ENCODE measurements at places on chromosomes 1 and 21.

DNA sequence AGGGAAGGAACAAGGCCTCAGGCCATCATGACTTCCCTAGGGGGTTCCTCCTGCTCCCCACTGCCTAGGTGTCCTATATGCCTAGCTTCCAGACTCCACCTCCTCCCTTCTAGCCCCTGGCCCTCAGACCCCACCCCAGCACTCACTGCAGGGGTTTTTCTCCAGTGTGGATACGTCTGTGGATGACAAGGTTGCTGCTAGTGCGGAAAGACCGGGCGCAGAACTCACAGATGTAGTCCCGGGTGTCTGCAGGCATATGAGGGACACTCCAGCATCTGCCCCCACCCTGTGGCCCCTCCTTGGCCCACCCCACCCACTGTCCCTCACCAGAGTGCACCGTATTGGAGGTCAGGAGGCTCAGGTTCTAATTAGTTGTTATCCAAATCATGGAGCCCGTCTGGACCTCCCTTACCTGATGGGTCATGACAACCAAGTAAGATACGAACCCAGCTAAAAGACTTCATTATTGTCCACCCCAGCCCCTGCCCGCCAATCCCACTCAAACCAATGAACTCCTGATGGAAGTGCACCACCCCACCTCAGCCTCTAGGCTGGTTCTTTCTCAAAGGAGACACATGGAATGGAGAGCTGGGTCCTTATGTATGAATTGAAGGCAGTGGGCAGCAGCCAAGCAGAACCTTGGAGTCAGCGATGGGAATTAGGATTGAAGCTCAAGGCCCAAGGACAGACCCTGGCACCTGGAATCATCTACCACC lies 8.2 kb downstream of the ZNF692 start:
- DNase-seq: no peak

DNA sequence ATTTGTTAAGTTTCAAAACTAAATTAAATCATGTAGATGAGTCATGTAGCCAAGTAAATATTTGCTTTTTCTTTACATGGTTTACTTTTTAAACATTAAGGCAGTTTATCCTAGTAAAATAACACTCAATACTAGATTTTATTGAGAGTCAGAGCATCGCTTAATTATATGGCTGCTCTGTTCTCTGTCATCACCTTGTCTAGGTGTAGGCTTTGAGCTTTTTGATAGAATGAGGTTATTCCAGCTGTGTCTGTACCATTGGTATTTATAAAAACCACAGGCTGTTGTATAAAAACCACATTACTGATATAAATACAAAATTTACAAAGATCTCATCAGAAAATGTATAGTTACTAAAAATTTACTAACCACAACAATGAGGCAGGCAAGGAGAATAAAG lies 42.5 kb upstream of the GPR52 start:
- no peak for DNase-seq

GRCh38 chr1:234324821-234325220 lies 48.4 kb upstream of the COA6 start:
- DNase-seq: no peak

DNA sequence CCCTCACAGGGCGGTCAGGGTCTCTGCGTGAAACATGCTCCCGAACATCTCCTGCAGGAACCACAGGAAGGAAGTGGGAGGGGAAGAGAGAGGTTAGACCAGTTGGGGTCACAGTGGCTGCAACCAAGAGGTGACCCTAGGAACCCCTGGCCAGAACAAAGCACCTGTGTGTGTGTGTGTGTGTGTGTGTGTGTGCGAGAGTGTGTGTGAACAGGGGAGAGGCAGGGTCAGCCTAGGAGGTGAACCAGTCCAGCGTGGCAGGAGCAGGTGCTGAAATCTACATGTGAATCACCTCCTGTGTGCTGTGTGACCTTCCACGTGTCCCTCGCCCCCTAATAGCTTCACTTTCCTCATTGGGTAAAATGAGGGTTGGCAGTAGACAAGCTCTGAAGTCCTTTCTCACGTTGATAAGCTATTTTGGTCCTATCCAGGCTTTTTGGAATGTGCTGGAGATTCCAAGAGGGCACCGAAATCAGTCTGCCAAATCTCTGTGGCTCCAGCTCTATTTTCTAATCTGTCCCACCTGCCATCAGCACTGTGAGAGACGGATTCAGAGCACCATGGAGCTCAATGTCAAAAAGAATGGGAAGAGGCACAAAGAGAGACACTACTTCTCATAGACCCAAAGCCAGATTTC lies 27.8 kb downstream of the SLC26A9 start:
- DNase-seq: no peak

DNA sequence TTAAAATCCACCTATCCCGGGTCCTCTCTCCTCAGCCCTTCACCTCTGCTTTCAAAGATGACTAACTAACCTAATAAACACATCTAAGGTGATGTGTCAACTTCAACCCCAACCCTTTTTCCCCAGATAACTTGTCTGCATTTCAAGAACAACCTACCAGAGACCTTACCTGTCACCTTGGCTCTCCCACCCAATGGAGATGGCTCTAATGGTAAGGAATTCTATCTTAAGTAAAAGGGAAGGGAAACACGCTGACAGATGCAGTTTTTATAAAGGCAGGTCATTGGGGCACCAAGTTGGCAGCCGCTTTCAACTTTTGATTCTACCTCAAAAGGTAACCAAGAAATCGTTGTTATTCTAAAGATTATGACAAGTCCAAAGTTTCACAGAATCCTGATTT lies 37.6 kb downstream of the MRPL39 start:
- DNase-seq: no peak

- no peak for DNase-seq
Measured at GRCh38 chr1:95766036-95766435, 532.0 kb downstream of the RWDD3 start.

DNA sequence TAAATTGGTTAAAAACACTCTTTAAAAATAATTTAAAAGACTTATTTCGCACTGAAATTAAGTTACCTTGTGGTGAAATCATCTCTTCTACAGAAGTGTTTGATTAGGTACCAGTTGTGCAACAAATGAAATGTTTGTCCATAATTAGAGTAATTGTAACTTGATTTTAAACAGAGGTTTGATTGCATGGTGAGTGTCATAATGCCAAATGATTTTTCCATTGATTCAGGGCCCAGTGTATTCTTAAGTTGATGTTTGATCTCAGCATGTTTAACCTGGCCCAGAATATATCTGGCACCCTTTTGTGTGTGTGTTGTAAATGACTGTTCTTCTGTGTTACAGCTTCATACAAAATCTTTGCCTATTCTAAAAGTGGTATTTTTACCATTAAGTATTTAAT lies 28.5 kb downstream of the LRRC8B start:
- no peak for DNase-seq

- no peak for DNase-seq
Measured at GRCh38 chr1:109910963-109911798, 532 bp downstream of the CSF1 start.

- no peak for DNase-seq
Measured at GRCh38 chr1:35850051-35850450, 33.0 kb upstream of the AGO1 start.

GRCh38 chr1:9589719-9590157 lies 1.0 kb downstream of the TMEM201 start:
- DNase-seq: no peak

DNA sequence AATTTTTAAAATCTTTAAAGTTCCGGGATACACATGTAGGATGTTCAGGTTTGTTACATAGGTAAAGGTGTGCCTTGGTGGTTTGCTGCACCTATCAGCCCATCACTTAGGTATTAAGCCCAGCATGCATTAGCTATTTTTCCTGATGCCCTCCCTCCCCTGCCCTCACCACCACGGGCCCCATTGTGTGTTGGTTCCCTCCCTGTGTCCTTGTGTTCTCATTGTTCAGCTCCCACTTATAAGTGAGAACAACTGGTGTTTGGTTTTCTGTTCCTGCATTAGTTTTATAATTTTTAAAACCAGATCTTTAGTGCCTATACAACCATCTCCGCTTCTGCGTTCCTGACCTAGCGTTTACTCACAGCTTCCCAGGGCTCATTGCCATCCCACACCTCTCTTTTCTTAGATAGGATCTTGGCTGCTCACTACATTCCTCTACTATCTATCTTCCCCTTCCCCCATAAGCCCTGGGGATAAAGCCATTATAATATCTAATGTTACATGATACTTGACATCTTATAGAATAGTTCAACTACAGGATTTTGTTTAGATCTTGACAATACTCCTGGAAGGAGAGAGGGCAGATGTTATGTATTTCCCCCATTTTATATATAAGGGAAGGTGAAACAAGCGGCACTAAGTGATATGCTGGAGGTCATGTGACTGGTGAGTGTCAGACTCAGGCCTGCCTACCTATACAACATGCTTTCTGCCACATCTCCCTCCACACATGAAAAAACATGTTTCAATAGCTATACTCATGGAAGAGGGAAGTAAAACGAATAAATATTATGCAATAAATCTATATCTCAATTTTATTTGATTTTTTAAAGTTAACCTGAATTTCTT lies 52.3 kb upstream of the DNAJC6 start:
- no peak for DNase-seq

DNA sequence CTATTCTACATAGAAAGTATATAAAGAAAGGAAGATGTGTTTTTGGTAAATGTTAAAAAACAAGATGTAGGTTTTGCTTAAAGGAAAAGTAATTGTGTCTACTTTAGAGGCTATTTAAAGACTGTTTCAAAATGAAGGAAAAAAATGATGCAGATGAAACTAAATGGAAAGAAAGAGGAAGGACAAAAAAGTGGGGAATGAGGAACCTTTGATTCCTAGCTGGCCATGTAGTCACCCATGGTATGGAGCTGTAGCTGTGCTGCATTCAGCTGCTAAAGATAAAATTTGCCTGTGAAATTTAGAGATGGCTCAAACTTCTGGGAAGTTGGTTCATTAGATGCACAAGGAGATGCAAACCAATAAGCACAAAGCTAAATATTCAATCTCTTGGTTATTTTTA lies 86.8 kb upstream of the SERBP1 start:
- no peak for DNase-seq

DNA sequence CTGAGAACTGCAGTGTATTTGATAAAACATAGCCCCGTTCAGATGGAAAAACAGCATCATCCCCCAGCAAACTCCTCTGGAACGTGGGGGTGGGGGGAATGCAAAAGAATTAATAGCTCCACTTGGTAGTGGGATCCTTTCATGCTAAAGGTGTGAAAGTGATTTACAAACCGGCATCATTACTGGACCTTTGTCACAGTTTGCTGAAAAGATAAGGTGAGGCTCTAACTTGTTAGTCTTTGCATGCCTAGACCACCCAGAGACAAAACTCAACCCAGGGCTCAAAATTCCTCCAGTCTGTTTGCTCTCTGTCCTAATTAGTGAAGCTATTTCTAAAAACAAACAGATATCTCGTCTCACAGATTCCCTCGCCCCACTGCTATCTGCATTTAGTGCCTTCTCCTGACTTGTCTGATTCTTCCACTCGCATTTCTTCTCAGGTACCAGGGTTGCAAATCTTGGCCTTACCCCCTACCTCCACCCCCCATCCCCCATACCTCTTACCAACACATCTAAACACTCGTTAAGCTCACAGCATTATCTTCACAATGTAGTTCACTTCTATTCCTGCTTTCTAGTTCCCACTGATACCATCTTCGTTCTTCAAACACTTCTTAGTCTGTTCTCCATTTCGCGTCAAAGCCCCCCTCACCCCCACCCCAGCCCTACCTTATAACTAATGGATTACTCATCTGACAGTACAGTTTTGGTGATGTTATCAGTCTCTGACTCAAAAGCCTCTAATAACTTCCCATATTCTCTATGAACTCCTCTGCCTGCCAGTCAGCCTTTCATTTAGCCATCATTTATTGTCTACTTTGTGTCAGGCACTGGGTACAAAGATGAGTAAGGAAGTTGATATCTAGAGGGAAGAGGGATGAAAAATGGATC lies 11.8 kb downstream of the IER5 start:
- no peak for DNase-seq

DNA sequence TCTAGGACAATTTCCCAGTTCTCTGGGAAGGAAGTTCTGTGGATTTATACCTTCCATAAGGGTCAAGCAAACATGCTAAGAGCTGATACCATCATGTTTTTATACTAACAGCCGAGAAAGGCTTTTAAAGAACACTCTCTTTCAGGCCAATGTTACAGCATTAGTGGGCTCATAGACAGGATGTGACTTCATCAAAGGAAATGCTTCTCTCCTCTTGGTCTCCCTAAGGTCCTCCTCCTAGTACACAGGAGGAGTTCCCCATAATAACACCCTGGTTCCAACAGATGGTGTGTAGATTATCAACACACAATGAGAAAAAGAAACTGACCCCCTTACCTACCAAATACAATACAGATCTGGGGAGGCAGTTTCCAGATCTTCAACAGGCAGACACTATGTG lies 26.7 kb upstream of the GLIS1 start:
- DNase-seq: no peak

DNA sequence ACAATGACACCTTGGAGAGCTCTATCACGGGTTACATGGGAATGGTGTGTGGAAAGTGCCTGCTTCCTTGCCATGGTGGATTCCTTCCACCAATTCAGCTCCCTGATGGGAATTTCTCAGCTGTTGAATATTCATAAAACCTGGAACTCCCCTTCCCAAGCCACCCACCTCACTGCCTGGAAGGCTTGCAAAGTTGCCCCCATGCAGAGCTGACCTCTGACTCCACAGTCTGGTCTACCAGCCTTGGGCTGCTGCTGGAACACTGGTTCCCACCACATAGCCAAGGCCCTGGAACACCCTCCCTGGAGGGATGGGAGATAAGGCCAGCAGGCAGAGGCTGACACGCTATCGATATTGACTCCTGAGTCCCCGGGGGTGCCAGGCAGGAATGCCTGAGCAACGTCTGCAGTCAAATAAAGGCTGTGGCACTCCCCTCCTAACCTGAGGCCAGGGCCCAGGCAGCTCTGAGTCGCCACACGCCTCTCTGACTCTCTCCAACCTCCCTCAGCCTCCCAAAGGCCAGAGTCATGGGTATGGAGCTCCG lies 8.8 kb downstream of the CCDC24 start:
- no peak for DNase-seq

DNA sequence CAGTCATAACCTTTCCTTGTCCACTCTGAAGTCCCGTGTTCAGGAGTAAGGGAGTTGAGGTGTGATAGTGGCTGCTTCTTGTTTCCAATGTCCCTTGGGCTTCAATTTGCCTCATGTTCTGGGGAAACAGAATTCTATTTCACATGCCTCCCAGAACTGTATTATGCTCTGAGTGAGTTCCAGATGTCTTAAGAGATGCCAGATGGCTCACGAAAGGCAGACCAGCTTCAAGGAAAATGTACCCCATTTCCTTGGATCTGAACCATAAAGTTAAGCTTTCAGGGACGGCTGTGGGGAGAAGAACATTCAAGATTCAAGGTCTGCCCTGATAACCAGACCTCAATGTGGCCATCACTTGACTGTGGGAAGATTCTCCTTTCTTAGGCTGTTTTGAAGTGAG lies 42.4 kb downstream of the C1orf87 start:
- no peak for DNase-seq

GRCh38 chr1:196515904-196516303 lies 92.3 kb downstream of the KCNT2 start:
- DNase-seq: no peak

- DNase-seq: no peak
Measured at GRCh38 chr1:156973417-156973816, 53.0 kb downstream of the LRRC71 start.

DNA sequence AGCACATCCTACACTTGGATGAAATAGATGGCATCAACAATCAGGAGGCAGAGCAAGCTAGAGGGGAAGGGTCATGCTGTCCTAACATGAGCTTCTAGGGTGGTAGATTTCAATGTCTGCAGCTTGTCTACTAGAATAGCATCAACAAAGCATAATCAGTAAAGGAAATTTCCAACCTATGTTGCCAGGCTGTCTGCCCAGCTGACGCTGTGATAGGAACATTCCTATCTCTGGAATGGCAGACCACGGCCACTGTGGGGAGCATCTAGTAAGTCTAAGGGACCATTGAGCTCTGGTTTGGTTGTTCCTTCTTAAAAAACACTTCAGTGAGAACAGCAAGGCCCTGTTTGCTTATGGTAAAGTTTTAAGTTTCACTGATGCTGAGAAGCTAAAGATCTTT lies 206.8 kb downstream of the PAPPA2 start:
- DNase-seq: no peak

Measured in stimulated activated CD4-positive, alpha-beta T cell treated with anti-CD3 and anti-CD28 coated beads, Interleukin-1b, Interleukin-23, amount 100 ng/mL, for 1 hour (primary cell).